Astrocyte (in vitro differentiated cells and primary cell): ENCODE measurements at places on chromosomes 1 and 21. TPM values are rescaled to one million over a fixed set of nuclear protein-coding genes. Genes with fewer than 3 reads are reported as not detected.

Gene LGR6
- total RNA-seq, result 0.27 and 0.48 TPM in 2 replicates

Gene ITLN1
- not detected in 2 replicates for total RNA-seq

Gene RGS13
- total RNA-seq, result not detected in 2 replicates

Gene TRIM63
- total RNA-seq, result not detected in 2 replicates

Gene DUSP23
- 30.1 and 33.0 TPM in 2 replicates for total RNA-seq

Gene KRTAP19-1
- total RNA-seq, result not detected in 2 replicates
